Kidney tubule cell (primary cell): ENCODE measurements at places on chromosomes 5 and 9.

GRCh38 chr5:56848206-56848605 lies 32.9 kb downstream of the MAP3K1 start:
- no peak for DNase-seq

GRCh38 chr9:133714606-133715294 lies 23.4 kb downstream of the SARDH start:
- peak; percentile 17 for DNase-seq

GRCh38 chr5:78544561-78545201 lies 103.9 kb downstream of the LHFPL2 start:
- DNase-seq: peak; percentile 36

GRCh38 chr5:62155988-62156387 lies 150.0 kb upstream of the KIF2A start:
- no peak for DNase-seq

GRCh38 chr5:33275391-33275790 lies 165.4 kb upstream of the TARS1 start:
- no peak for DNase-seq

- no peak for DNase-seq
Measured at GRCh38 chr9:2419347-2419746, 202.2 kb upstream of the VLDLR start.
